ENCODE measurements at places on chromosomes 5 and 9. TPM values are rescaled to one million over a fixed set of nuclear protein-coding genes. Genes with fewer than 3 reads are reported as not detected.

The GLRA1 gene
- total RNA-seq = not detected

DNA sequence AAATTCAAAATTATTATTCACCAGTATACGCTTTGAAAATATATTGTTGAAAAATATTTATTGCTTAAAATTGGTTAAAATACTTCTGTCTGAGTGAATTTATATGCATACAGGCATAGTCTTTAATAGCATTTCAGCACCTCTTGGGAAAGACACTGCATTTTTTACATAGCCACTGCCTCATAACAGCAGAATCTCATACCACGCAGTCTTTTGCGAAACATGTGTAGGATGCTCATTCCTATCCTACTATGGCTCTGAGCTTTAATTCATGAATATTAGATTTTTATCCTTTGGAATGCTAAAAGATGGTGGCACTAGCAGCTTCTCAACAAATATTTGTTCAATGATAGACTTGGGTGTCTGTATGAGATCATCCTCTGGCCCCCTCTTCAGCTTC, 94.0 kb upstream of the SH3GL2 start:
- no peak for DNase-seq

DNA sequence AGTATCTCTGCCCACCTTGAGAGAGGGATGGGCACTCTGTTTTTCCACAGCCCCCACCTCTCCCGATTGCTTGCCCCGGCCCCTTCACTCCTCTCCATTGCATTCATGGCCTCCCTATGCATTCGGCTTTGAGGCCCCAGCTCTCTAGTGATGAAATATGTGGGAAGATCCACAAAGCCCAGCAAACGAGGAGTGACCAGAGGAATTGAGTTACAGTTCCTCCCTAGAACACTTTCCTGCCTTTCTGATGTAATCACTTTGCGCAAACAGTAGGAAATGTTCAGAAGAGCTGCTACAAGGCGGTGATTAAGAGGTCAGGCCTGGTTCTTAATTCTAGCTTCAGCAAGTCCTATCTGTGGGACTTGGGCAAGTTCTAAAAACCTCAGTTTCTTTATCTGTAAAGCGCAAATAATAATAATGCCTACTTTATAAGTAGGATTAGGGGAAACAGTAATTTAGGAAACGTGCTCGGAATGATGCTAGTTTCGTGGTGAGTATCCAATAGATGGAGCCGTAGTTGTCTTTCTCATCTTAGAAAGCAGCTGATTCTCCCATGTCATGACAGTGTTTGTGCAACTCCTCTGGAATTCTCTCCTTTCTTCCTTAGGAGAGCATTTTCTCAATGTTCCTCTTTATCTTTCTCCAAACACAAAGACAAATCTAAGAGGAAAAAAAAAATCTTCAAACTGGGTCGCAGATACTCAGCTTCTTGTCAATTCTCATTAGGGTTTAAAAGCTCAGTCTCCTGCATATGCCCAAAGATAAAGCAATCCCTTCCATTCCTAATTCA, 99.5 kb upstream of the MSX2 start:
- DNase-seq = no peak

The SLC22A4 gene
- 1.1 TPM for total RNA-seq

DNA sequence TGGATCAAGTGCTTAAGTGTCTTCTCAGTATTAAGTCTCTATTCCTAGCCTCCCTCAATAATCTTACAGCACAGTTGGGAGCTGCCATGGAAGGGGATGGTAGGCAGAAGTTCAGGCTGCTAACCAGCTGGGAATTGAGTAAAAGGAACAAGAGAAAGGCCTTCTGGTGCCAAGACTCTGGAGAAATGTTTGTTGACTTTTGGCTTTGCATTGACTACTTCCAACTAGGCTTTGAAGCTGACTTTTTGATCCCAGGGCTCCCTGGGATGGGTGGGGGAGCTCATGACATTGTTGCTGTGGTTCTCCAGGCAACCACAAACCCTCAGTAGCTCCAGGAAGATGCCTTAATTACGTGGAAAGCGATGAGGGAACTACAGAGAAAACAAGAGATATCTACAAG, 85.2 kb upstream of the HTR4 start:
- no peak for DNase-seq

- DNase-seq = no peak
Observed at GRCh38 chr5:168776070-168776469, 196.9 kb upstream of the PANK3 start.

The PCDHGA12 gene
- total RNA-seq = 0.09 TPM
